ENCODE measurements at places on chromosomes 5 and 9.

DNA sequence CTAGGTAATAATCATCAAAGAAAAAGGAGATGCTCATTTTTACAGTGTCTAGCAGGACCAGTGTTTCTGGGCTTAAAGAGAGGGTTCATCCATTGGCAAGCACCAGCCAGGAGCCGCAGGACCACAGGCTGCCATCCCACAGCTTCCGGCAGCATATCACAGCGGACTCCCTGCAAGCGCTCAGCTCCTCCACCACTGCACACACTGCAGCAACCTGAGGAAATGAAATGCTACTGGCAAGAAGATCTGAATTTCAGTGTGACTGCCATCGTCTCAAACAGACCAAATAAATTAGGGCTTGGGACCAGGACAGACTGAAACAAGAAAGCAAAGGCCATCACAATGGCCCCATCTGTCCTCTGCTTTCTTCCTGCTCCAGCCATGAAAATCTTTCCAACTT, 114.2 kb downstream of the TTC39B start:
- no peak for DNase-seq

- DNase-seq: no peak
These were observed 66.1 kb downstream of the DCP2 start for GRCh38 chr5:113042491-113043243.

DNA sequence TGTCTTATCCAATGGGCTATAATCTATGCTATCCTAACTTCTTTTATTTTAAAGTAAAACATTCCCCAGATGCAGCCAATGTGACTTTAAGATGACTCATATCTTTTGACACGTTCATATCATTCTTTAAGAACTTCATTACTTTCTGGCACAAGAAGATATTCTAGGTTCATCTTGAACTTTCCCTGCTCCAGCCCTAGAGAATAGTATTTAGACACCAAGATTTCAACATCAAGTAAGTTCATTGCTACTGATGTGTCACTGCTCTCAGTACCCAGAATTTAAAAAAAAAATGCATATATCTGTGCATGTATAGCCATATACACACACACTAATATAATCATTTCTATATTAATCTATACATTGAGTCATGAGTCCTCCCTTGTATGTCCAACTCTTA, 175.2 kb downstream of the SAXO1 start:
- DNase-seq: peak; percentile 56

- DNase-seq: peak; percentile 54
These were observed 78.8 kb downstream of the GIN1 start for GRCh38 chr5:103041071-103041676.

Measured in EL (cell line).